Fibroblast of skin of left biceps (primary cell): ENCODE measurements at places on chromosomes 2 and 18.

- no peak for DNase-seq
Observed at GRCh38 chr2:105142239-105142638, 99.3 kb upstream of the GPR45 start.

GRCh38 chr2:240736281-240737250 is 44.9 kb downstream of the AQP12A start:
- DNase-seq, result no peak

DNA sequence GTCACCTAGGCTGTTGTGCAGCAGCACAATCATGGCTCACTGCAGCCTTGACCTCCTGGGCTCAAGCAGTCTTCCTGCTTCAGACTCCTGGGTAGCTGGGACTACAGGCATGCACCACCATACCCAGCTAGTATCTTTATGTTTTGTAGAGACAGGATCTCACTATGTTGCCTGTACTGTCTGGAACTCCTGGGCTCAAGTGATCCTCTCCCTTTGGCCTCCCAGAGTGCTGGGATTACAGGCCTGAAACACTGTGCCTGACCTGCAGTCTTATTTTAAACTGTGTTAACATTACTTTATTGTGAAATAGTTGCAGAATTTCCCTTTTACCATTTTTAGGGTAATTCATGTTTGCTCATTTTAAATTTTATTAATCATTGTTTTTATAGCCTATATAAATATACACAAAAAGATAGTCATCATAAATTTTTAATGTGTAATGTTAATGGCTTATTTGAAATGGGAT is 24.6 kb downstream of the EML4 start:
- DNase-seq, result no peak

- DNase-seq, result no peak
Observed at GRCh38 chr2:159157361-159158209, 128.9 kb downstream of the WDSUB1 start.

- DNase-seq, result no peak
Observed at GRCh38 chr2:96969321-96969720, 17.1 kb downstream of the FAM178B start.

DNA sequence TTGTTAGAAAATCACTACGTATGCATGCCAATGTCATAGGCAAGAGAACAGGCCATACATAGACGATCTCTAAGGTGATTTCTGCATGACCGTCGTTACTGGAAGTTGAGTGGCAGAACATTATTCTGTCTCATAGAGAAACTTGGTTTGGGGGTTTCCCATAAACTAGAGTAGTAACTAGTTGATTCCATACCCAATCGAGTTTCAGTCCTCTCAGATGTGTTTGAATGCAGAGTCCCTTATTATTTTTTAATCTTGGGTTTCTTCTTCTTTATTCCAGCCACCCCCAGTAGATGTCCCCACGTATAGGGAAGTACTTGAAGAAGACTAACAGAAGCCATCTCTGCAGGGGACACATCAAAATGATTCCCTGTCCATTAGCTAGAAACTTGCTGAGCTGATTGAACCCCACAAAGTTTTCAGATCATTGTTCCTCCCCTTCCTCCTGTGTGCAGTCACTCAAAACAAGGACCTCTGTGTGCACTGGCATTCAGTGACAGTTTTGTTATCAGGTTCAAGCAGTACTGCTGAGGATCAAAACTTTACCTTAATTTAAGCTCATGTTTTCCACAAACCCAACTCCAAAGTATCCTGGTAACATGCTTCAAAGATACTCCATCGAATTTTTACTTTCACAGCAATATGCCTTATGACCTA is 68.4 kb upstream of the CDCA7 start:
- no peak for DNase-seq

GRCh38 chr18:12258719-12259705 is 4.9 kb downstream of the CIDEA start:
- DNase-seq, result no peak

- no peak for DNase-seq
Observed at GRCh38 chr2:164700390-164700789, 79.1 kb upstream of the GRB14 start.
